ENCODE measurements at places on chromosomes 5 and 9.

DNA sequence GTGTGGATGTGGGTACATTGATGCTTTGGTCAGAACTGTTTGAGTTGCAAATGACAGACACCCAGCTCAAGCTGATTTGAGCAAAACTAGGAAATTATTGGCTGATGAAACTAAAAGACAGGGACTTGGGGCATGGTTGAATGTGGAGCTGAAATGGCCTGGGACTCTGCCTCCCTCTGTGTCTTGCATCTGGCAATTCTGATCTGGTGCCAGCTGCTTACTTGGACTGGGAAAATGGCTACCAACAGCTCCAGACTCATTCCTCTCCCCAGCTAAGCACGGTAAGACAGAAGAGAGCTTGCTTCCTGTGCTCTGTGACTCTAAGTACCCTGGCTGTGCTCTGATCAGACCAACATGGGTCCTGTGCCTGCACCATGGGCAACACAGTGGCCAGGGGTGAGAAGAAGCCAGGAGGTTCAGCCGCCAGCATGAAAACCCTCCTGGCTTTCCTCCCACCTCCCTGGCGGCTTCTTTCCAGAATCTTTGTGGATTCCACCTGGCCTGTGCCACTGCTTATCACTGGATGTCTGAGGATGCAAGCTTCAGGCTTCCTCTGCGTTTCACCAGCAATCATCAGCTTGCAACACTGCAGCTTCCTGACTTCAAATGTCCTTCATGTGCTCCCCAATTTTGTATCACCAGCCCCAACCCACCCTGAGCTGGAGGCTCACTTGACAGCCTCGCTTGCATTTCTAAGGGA lies 44.1 kb downstream of the C5orf15 start:
- no peak for DNase-seq

DNA sequence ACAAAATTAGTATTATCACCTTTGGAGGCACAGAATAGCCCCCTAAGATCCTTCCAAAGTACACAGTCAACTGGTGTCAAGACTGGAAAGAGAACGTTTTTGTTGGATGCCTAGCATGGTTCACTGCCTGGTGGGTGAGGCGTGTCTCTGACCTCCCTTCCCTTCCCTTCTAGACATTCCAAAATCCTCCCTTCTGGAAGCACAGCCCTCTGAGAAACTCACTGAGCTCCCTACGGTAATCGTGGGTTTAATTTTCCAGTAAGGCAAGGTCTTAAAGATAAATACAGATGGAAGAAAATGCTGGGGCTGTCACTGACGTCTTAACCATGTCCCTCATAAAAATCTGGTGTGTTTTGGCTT lies 138.8 kb downstream of the LIFR start:
- no peak for DNase-seq

- DNase-seq: no peak
Observed at GRCh38 chr5:57172466-57173318, 1.2 kb upstream of the GPBP1 start.

GRCh38 chr9:135038331-135038730 lies 49.1 kb upstream of the OLFM1 start:
- no peak for DNase-seq

DNA sequence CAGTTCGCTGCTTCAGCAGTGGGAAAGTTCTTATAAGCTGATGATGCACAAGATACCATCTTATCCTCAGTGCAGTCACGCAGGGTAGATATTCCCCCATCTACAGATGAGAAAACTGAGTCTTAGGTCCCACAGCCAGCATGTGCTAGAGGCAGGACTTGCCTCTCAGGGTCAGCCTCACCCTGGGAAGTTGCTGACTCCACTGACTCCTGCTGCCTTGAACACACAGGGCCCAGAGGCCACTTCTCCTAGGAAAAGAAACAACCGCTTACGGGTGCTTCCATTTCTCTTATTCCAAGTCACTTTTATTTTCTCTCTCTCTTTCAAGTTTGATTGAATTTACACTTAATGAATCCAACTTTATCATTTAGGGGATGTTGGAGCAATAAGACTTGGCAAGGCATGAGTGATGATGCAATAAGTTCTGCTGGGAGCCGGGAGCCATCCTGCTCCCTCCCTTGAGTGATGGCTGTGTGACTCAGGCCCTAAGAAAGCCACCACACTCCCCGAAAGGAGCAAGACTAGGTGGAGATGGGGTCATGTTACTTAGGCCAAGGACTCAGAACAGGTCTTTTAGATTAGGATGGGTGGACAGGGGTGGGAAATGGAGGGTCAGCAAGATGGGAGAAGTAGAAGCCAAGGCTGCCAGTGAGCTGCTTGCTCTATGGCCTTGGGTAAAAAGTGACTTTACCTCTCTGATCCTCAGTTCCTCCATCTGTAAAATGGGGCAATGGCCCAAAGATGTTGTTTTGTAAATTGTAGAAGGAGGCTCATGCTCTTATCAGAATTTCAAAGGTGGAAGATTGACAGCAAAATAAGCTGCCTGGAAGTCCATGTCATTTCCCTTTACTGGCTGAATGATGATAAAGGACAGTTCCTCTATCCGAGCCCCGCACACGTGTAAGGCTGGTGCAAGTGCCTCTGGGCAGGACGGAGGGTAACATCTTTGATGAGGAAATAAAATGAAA lies 67.4 kb upstream of the ZNF618 start:
- DNase-seq: no peak
